ENCODE measurements at places on chromosomes 6 and 20. TPM values are rescaled to one million over a fixed set of nuclear protein-coding genes. Genes with fewer than 3 reads are reported as not detected.

- DNase-seq, result no peak
Observed at GRCh38 chr6:39076623-39077535, 28.3 kb downstream of the GLP1R start.

- peak; percentile 28 for DNase-seq
Observed at GRCh38 chr20:23362392-23363256, 642 bp downstream of the GZF1 start.

GRCh38 chr20:7389216-7389615 lies 551.0 kb downstream of the HAO1 start:
- no peak for DNase-seq

DNA sequence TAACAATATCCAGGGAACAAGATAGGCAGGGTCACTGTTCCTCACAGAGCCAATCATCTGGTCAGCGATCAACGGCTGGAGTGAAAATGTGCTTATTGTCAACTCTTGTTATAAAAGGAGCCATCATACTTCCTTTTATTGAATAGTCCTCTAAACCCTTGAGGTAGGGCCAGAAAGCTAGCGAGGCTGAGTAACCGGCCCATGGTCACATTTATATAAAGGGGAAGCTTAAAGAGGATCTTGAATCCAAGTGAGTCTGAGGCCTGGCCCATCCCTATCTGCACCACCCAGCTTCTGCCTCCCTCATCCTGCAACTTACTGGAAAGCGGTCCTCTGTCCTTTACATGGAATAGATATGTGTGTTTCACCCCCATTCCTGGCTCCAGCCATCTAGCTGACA lies 9.5 kb downstream of the PHACTR3 start:
- DNase-seq, result no peak

GRCh38 chr6:148770408-148771211 lies 23.8 kb downstream of the UST start:
- no peak for DNase-seq

DNA sequence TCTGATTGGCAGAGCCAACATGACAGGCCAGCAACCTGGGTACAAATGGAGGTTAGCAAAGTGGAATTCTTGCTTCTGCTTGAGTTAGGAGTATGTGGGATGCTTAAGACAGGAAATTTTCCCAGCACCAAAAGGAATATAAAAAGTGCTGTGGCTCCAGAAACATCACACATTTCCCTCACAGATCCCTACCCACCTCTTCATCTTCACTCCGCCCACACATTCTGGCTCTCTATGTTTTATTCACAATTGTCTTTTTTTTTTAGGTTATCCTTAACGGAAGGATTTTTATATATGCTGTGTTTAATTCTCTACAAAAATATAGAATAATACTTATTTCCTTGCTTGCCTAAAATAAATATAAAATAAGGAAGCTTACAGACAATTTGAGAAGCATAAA lies 563.3 kb upstream of the HS3ST5 start:
- no peak for DNase-seq

DNA sequence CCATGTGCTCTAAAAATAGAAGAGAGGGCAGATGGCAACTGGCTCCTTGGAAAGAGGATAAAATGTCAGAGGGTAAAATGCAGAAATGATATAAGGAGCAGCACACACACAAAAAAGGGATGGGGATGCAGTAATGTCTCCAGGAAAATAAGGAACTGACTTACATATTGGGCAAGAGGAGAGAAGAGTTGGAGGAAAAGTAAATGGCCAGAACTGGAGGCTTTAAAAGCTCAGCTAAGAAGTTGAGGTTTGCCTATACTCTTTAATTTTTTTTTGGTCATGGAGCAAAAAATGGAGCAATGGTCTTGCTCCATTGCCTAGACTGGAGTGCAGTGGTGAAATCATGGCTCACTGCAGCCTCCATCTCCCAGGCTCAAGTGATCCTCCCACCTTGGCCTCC lies 93.7 kb downstream of the SULF2 start:
- DNase-seq, result no peak

- DNase-seq, result peak; percentile 77
Observed at GRCh38 chr6:28586962-28587745, 61.5 kb downstream of the GPX5 start.

DNA sequence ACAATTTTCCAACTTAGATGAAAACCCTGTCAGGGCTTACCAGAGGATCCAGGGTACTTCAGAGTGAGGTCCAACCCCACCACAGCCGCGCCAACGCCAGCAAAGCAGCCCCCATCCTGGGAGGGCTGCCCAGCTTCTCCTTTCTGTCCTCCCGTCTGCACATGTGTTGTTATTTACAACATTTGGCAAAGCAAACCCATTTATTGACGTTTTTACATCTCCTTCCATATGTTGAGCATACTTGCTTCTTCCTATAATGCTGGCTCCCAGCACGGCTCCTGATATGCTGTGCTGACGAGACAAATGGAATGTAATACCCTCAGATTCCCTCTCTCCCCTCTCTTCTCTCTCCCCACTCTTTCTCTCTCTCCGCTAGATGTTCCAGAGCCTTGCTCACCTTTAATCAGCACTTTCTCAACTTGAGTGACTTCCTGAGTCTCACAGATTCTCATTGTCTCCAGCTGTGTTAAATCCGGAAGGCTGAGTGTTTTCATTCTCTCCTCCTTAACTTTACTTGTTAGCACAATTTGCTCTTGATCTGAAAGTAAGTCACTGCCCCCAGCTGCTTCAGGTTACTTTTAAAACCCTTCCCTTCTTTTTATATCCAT lies 22.7 kb downstream of the RCAN2 start:
- DNase-seq, result no peak

- no peak for DNase-seq
Observed at GRCh38 chr6:146886587-146887446, 288.0 kb downstream of the ADGB start.

- DNase-seq, result no peak
Observed at GRCh38 chr6:54204921-54205591, 93.8 kb downstream of the MLIP start.

DNA sequence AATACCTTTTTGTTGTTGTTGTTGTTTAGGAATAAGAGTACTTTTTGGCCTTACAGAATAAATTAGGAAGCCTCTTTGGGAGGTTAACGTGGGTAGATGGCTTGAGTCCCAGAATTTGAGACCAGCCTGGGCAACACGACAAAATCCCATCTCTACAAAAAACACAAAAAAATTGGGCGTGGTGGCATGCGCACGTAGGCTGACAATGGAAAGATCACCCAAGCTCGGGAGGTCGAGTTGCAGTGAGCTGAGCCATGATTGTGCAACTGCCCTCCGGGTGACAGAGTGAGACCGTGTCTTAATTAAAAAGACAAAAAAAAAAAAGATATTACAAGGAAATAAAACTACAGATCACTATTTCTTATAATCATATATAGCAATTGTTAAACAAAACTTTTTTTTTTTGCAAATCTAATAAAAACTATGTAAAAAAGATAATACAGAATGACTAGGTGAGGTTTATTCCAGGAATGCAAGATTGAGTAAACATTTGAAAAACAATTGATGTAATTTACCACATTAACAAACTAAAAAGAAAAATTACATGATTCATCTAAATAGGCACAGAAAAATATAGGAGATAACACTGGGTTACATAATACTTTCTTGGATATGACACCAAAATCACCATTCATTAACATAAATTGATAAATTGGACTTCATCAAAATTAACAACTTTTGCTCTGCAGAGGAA lies 43.6 kb upstream of the ASCC3 start:
- DNase-seq, result no peak

DNA sequence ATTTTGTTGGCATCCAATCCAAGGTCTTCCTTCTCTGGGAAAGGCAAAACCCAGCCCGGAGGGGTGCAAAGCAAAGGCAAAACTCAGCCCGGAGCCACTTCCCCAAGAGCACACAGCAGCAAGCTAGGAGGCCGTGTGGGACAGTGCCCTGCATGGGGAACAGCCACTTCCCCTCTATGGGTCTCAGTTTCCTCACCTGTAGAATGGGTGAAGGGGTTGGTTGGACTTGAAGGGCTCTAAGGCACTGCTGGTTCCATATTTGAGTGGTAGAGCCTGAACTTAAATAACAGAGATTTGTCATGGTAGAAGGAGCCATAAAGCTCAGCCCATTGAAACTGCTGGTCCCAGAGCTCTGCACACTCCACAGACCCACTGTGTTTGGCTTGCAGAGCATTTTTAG lies 51.3 kb upstream of the CCDC167 start:
- no peak for DNase-seq

- no peak for DNase-seq
Observed at GRCh38 chr6:138037009-138037504, 70.2 kb downstream of the PERP start.

GRCh38 chr20:19907326-19908056 lies 109.7 kb upstream of the NAA20 start:
- DNase-seq, result no peak

- no peak for DNase-seq
Observed at GRCh38 chr6:132993738-132994137, 179.4 kb downstream of the RPS12 start.

DNA sequence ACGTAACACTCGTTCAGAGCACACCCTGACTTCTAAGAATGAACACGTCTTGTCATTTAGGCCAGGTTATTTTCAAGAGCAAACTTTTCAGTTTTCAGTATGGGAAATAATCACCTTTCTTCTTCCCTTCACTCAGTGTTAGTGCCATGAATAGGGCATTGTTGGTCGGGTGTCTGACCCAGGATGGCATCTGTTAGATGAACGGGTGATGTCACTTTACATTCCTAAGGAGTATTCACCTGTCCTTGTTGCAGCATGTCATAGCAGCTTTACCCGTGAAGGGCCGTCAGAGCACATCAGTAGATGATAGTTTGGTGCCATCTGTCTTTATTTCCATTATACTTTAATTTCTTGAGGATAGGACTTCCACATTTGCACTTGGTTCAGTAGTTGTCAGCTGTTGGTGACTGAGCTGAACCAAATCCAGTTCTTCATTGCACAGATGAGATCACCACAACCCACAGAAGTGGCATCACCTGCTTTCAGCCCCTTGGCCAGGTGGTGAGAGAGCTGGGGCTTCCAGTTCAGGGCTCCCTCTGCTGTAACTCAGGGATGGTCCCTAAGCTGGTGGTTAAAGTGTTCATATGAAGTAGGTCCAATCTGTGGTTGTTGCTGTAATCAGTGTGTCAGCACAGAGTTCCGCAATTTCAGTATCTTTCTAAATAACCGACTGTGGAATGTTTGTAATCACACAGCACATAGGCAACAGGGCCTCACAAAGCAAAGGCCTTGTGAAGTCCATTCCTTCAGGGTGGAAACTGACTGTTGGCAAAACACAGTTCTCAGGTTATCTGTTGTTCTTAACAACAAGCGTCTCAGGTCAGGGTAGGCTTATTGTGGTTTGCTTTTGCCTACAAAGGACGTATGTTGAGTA lies 68.2 kb downstream of the FAM120B start:
- DNase-seq, result no peak

- DNase-seq, result no peak
Observed at GRCh38 chr6:145736661-145737144, 1.4 kb upstream of the EPM2A start.

- DNase-seq, result peak; percentile 51
Observed at GRCh38 chr20:19552221-19553180, 205.6 kb upstream of the RIN2 start.

- no peak for DNase-seq
Observed at GRCh38 chr20:8227293-8227692, 95.2 kb downstream of the PLCB1 start.

- DNase-seq, result peak; percentile 54
Observed at GRCh38 chr6:25329982-25330381, 50.8 kb downstream of the CARMIL1 start.

- no peak for DNase-seq
Observed at GRCh38 chr6:125094563-125094962, 59.0 kb upstream of the TPD52L1 start.

GRCh38 chr6:12602342-12602741 lies 114.2 kb upstream of the PHACTR1 start:
- peak; percentile 10 for DNase-seq

DNA sequence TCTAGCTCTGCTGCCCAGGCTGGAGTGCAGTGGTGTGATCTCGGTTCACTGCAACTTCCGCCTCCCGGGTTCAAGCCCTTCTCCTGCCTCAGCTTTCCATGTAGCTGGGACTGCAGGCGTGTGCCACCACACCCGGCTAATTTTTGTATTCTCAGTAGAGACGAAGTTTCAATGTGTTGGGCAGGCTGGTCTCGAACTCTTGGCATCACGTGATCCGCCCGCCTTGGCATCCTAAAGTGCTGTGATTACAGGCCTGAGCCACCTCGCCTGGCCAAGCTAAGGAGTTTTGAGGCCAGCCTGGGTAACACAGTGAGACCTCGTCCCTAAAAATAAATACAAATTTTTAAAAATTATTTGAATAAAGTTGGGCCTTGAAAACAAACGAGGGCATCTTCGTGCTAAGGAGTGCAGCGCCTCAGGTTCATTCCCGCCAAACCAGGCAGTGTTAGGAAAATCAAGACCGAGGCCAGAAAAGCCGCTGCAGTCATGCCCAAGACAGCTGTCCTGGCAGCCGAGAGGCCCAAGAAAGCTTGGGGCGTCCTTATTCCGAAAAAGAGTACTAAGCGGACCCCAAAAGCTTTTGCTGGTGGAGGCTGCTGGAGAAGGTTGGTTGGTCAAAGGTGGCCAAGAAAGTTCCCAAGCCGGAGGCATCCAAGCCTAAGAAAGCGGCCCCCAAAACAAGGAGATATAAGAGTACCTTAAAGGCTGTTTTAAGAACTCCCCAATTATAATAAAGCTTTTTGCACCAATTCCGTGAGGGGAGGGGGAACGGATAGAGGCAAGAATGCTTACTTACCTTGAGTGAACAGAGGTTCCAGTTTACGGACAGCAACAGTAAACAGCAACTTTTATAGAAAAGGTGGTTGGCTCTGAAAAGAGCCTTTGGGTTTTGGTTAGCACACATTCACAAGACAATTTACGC lies 109.0 kb downstream of the HFE start:
- no peak for DNase-seq

- DNase-seq, result no peak
Observed at GRCh38 chr6:136051140-136051775, 198.9 kb downstream of the MTFR2 start.

DNA sequence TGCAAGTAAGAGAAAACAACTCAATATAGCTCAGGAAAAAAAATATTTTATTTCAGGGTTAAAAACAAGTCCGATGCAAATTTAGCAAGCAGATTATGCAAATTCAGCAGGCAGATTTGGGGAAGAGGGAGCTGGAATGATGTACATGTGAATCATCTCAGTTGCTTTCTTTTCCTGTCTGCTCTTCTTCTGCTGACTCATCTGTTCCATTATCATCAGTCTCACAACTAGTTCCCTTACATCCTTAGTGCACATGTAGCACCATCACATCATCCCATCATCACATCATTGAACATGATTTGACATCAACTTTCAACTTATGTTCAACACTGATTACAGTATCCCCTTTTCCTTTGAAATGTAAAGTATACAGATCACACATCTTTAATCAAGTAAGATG lies 11.5 kb upstream of the DEFB113 start:
- no peak for DNase-seq

- no peak for DNase-seq
Observed at GRCh38 chr6:143090314-143091044, 29.8 kb downstream of the AIG1 start.

Gene C4A
- total RNA-seq, result 196 TPM

Gene UBD
- 11.3 TPM for total RNA-seq

Gene PNPLA1
- 2.0 TPM for total RNA-seq

Gene CDH26
- 30.6 TPM for total RNA-seq

Gene SYCP2L
- total RNA-seq, result 0.46 TPM

Gene TMEM151B
- 0.09 TPM for total RNA-seq

Gene HMGN4
- 53.5 TPM for total RNA-seq

Gene MATN4
- total RNA-seq, result not detected

Gene MOG
- not detected for total RNA-seq

Gene CCN2
- 120 TPM for total RNA-seq

Gene AKAP7
- total RNA-seq, result 23.7 TPM

Gene C6orf52
- 3.3 TPM for total RNA-seq

Gene TNF
- not detected for total RNA-seq

Gene BTNL2
- total RNA-seq, result not detected

Gene AGPAT1
- 113 TPM for total RNA-seq

All from prostate gland (tissue), 2 donors.